ENCODE measurements at places on chromosomes 12 and 14.

DNA sequence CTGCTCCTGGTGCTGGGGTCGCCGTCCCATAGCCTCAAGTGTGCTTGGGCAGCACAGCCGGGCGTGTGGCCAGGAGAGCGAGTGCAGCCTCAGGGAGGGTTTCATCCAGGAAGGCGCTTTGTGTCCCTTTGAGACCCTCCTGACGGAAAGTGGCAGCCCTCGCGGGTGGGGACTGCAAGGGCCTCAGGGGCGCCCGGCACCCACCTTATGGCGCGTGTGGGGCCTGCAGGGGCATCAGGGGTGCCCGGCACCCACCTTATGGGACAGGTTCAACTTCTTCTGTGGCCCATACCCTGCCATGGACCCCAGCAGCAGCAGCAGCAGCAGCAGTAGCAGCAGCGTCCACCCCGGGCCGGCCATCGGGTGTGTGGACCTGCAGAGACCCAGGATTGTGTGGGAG lies 4.5 kb downstream of the LRCOL1 start:
- no peak for DNase-seq

DNA sequence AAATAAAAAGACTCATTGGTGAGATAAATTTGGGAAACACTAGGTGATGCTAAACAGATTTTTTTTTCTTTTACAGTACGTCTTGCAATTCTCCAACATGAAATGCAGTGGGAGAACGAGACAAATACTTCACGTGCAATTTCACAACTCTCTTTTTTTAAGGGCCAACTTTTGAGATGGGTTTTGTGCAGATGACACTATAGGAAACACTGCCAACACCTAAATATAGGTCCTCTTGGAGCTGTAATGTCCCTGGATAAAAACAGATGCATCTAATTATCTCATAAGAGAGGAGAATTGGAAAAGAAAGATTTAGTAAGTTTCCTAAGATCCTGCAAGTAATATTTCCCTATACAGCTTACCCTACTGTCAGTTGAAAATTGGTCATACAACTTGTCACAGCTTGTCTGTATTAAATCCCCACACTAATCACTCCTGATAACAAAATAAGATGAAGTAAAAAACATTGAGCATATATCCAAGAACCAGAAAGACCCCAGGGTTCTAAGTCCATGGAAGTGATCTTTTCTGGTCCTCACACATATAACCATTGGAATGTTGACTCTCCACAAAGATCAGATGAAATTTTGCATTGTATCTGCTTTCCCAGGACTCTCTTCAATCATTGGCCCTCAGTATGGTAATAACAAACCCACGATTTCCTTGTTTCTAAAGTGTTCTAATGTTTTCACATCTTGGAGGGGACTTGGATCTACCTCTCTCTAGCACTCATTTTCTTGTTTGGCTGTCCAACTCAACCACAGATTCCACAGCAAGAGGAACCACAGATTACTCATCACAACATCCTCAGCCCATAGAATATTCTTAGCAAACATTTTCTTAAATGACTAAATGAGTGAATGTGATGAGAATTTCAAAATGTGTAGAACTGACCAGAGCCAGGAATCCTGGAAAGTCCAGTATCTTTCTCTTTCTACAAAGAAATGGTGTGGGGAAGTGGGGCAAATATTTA lies 769.4 kb upstream of the USP15 start:
- DNase-seq, result no peak

- no peak for DNase-seq
Measured at GRCh38 chr12:51351913-51352532, 5.5 kb upstream of the CELA1 start.

- no peak for DNase-seq
Measured at GRCh38 chr12:108082485-108082884, 46.6 kb upstream of the WSCD2 start.

DNA sequence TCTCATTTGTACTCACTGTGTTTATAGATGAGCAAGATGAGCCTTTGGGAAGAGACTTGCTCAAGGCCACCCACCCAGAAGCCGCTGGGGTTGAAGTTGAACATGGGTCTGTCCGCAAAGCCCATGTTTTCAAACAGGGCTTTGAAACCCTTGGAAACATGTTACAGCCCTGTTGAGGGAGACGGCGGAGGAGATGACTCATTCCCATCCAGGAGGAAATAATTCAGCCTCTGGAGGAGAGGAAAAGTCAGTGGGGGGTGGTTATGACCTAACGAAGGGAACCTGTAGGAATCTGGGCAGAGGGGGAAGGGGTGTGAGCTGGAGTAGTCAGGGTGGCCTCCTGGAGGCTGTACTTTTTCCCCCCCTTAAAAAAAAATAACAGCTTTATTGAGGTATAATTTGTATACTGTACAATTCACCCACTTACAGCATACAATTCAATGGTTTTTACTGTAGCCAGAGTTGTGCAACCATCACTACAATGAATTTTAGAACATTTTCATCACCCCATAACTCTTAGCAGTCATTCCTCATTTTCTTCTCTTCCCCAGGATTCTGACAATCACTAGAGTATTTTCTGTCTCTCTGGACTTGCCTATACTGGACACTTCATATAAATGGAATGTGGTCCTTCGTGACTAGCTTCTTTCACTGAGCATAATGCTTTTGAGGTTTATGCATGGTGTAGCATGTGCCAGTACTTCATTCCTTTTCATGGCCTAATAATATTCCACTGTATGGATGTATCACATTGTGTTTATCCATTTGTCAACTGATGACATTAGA lies 1.9 kb upstream of the RIN3 start:
- no peak for DNase-seq

- DNase-seq, result no peak
Measured at GRCh38 chr12:79635676-79636075, 55.1 kb downstream of the PAWR start.

Measured in hypothalamus (tissue), 51 donors.